ENCODE measurements at places on chromosomes 2 and 18. TPM values are rescaled to one million over a fixed set of nuclear protein-coding genes. Genes with fewer than 3 reads are reported as not detected.

Gene CFAP65
- not detected for total RNA-seq

Gene TBR1
- not detected for total RNA-seq

- no peak for DNase-seq
- H3K36me3 ChIP-seq, result no peaks in the 10 kb centered on the region
- no peak overlapping the region for H3K27ac ChIP-seq
- no peaks in the 10 kb centered on the region for H3K27me3 ChIP-seq
Measured at GRCh38 chr2:224958462-224958857, 83.8 kb downstream of the DOCK10 start.

DNA sequence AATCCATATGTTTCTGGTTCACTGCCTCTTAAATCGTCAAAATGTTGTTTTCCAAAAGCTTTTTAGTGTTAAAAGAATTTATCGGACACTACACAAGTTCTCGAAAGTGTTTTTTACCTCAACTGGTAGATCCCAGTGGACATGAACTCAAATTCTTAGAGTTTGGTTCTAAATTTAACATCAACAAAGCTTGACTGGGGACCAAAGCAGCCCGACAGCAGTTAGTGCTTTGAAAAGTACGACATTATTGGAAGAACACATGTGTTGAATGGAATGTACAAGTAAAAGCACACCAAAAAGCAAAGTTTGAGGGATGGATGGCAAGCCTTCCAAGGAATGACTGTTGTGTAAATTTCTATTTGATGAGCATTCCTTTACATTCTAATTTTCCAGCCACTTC is 803.9 kb upstream of the POU3F3 start:
- no peaks in the 10 kb centered on the region for H3K36me3 ChIP-seq
- H3K27me3 ChIP-seq, result no peaks in the 10 kb centered on the region
- DNase-seq, result no peak
- H3K27ac ChIP-seq, result no peak overlapping the region
- H3K4me1 ChIP-seq, result no peaks in the 10 kb centered on the region
- no peak overlapping the region for H3K4me3 ChIP-seq

DNA sequence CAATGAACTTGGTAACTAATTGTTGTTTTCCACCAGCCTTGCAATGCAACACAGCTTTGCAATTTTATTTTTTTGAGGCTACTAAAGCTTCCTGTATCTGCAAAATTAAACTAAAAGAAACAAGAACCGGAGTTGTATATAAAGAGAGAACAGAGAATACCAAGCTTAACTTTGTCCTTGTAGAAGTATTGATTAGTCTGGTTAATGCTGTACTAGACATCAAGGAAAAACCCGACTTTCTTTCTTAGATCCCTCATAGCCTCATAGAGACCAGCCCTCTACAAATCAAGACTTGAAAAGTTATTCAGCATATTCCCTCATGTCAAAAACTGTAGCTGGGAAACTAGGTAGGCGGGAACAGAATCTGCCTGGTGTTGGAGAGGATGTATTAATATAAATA is 1.7 kb upstream of the ASAP2 start:
- H3K36me3 ChIP-seq, result no peaks in the 10 kb centered on the region
- H3K27ac ChIP-seq, result no peak overlapping the region
- H3K27me3 ChIP-seq, result no peaks in the 10 kb centered on the region
- H3K4me3 ChIP-seq, result no peak overlapping the region
- no peaks in the 10 kb centered on the region for H3K4me1 ChIP-seq

DNA sequence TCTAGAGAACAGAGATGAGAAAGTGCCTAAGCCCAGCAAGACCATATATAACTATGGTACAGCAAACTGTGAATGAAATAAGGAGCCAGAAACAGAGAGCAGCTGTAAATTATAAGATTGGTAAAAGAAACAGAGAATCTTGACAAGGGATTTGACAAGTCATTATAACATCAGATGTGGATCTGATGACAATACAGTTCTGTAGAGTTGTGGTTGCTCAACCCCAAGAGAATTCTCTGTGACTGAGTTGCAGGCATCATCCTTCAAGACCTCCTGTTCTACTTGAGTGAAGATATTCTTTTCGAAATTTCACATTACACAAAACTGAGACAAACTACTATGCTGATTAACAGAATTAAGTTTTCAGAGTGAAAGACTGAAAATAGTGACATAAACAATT is 343.1 kb upstream of the SLC39A10 start:
- H3K4me3 ChIP-seq, result no peak overlapping the region
- no peaks in the 10 kb centered on the region for H3K36me3 ChIP-seq

Gene KYNU
- 0.74 TPM for total RNA-seq

- H3K27ac ChIP-seq, result no peak overlapping the region
- no peaks in the 10 kb centered on the region for H3K4me1 ChIP-seq
- no peak overlapping the region for H3K4me3 ChIP-seq
Measured at GRCh38 chr2:151766437-151767153, 32.3 kb upstream of the NEB start.

DNA sequence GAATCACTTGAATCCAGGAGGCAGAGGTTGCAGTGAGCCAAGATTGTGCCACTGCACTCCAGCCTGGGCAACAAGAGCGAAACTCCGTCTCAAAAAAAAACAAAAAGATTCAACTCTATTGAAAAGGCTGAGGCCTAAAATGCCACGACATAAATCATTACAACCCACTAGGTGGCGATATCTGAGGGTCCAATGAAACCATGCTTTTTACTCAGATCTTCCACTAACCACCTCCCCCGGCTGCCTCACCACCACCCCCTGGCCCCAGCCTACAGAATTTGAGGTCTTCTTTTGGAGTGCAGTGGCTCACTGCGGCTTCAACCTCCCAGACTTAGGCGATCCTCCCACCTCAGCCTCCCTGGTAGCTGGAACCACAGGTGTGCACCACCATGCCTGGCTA is 57.5 kb downstream of the AP1S3 start:
- H3K27ac ChIP-seq, result no peak overlapping the region
- no peaks in the 10 kb centered on the region for H3K4me1 ChIP-seq
- no peaks in the 10 kb centered on the region for H3K36me3 ChIP-seq
- H3K4me3 ChIP-seq, result no peak overlapping the region
- H3K27me3 ChIP-seq, result no peaks in the 10 kb centered on the region
- DNase-seq, result no peak

GRCh38 chr18:58526425-58527284 is 102.2 kb downstream of the ALPK2 start:
- H3K4me1 ChIP-seq, result no peaks in the 10 kb centered on the region
- H3K27ac ChIP-seq, result no peak overlapping the region
- DNase-seq, result no peak
- H3K36me3 ChIP-seq, result no peaks in the 10 kb centered on the region
- no peak overlapping the region for H3K4me3 ChIP-seq

DNA sequence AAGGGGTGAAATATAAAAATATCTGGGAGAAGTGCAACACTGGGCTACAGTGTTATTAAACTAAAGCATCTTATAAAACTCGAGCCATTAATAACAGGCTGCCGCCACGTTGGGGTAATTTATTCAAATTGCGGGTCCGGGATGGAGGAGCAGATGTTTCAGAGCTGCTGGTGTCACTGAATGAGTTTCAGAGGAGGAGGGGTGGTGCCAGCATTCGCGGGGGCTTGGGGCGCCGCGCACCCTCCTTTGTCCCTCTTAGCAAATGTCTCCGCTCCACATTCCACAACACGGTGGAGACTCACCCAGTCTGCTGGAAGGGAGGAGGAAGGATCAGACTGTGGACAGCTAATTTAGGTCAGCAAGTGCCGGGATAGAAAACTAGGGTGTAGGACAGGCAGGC is 260.5 kb downstream of the CELF4 start:
- no peak for DNase-seq
- no peaks in the 10 kb centered on the region for H3K4me1 ChIP-seq
- no peak overlapping the region for H3K4me3 ChIP-seq
- no peaks in the 10 kb centered on the region for H3K27me3 ChIP-seq
- H3K27ac ChIP-seq, result no peak overlapping the region

Gene REG3G
- total RNA-seq, result 0.77 TPM

GRCh38 chr2:119647440-119648169 is 31.4 kb upstream of the TMEM177 start:
- no peaks in the 10 kb centered on the region for H3K4me1 ChIP-seq
- H3K36me3 ChIP-seq, result no peaks in the 10 kb centered on the region
- DNase-seq, result no peak
- no peaks in the 10 kb centered on the region for H3K27me3 ChIP-seq
- H3K27ac ChIP-seq, result no peak overlapping the region

GRCh38 chr2:161139098-161139987 is 20.9 kb upstream of the TANK start:
- no peaks in the 10 kb centered on the region for H3K27me3 ChIP-seq
- no peak overlapping the region for H3K4me3 ChIP-seq
- H3K4me1 ChIP-seq, result peaks cover 10% of the 10 kb centered on the region
- no peak for DNase-seq
- no peaks in the 10 kb centered on the region for H3K36me3 ChIP-seq

All from ovary (tissue), 10 donors.